Activated CD4-positive, alpha-beta T cell treated with anti-CD3 and anti-CD28 coated beads, Interleukin-2, amount 50 U/mL, for 4 hours (primary cell): ENCODE measurements at places on chromosomes 7 and 10.

- no peak for DNase-seq
Measured at GRCh38 chr7:12993025-12993424, 305.6 kb downstream of the ARL4A start.

GRCh38 chr10:101006593-101007098, 7.0 kb downstream of the LZTS2 start:
- DNase-seq = no peak

- no peak for DNase-seq
Measured at GRCh38 chr7:157462419-157462771, 125.6 kb downstream of the DNAJB6 start.

DNA sequence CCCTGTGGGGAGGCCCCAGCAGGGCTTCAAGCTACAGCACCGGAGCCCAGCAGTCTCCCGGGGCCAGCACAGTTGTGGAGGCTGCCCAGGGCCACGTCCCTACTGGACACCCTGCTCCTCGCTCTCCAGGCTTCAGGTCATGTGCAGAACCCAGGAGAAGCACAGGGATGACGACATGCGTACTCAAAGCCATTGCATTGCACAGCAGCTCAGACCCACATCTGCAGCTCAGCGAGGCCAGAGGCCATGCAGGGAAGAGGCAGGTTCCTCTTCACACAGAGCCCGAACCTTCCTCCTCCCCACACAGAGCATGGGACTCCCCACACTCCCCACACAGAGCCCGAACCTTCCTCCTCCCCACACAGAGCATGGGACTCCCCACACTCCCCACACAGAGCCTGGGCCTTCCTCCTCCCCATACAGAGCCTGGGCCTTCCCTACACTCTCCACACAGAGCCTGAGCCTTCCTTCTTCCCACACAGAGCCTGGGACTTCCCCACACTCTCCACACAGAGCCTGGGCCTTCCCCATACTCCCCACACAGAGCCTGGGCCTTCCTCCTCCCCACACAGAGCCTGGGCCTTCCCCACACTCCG, 12.3 kb downstream of the CFAP46 start:
- DNase-seq = no peak

DNA sequence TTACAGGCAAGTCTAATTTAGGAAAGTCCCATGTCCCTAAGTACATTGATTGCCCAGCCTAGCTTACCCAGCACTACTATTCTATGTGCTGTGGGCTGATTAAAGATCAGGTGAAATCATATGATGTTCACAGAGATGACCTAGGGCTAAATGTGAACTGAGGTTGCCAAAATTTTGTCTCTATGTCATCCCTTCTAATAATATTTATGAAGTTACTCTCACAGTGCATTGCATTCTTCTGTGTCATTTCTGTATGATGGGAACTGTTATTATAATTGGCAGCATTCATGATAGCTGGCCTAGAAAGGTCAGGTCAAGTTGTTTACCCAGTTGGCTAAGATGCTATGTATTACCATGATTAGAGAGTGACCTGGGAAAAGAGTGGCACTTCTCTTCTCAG, 2.8 kb upstream of the PDK4 start:
- no peak for DNase-seq

- no peak for DNase-seq
Measured at GRCh38 chr7:26374647-26375373, 83.1 kb downstream of the SNX10 start.

DNA sequence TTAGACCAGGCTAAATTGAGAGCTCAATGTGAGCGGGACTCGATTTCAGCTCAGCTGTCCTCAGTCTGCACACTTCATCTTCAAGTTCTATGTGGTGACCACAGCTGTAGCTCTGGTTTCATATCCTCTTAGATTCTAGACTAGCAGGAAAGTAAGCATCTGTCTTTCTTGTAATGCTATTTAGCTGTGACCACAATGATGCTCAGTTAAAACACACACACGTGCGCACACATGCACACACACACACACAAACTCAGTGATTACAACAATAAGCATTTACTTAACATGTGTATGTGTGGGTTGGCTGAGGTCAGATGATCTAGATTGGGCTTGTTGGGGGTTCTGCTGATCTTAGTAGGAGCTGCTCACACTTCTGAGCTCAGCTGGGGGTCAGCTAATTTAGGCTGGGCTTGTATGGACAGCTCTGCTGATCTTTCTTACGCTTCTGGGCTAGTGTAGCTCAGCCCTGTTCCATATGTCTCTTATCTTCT, 82.5 kb downstream of the ZNF365 start:
- no peak for DNase-seq

GRCh38 chr7:119562839-119563238, 710.1 kb upstream of the KCND2 start:
- no peak for DNase-seq

- no peak for DNase-seq
Measured at GRCh38 chr7:145183069-145183468, 347.2 kb upstream of the TPK1 start.

GRCh38 chr7:1592299-1592871, 22.6 kb upstream of the PSMG3 start:
- no peak for DNase-seq

- no peak for DNase-seq
Measured at GRCh38 chr10:102274062-102274461, 28.7 kb downstream of the GBF1 start.

GRCh38 chr7:134787064-134787463, 7.6 kb downstream of the CALD1 start:
- no peak for DNase-seq

GRCh38 chr10:75399461-75400162, 2.0 kb downstream of the ZNF503 start:
- DNase-seq = peak; percentile 47

GRCh38 chr10:6161921-6162320, 40.8 kb upstream of the PFKFB3 start:
- no peak for DNase-seq

GRCh38 chr10:67550838-67551402, 145.1 kb downstream of the CTNNA3 start:
- no peak for DNase-seq
